Large intestine (tissue), 12 donors: ENCODE measurements at places on chromosomes 6 and 20.

DNA sequence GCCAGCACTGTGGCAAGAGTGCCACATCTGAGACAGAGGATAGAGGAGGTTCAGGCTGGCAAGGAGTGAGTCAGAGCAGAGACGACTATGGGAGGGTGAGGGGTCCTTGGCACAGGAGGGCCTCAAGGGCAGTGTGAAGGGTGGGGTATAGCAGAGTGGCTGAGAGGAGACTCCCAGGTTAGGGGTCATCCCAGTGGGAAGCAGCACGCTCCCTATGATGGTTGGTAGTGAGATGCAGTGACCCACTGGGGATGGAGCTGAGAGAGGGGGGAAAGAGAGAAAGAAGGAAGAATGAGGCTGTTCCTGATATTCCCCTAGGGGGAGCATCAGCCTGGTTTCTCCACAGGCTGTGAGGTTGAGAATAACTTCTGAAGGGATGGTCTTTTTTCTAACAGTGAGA, 97.3 kb downstream of the INSM1 start:
- no peak overlapping the region for H3K27ac ChIP-seq
- DNase-seq: no peak
- H3K36me3 ChIP-seq: peaks cover 17% of the 10 kb centered on the region
- no peak overlapping the region for H3K4me3 ChIP-seq
- no peaks in the 10 kb centered on the region for H3K4me1 ChIP-seq
- H3K27me3 ChIP-seq: no peaks in the 10 kb centered on the region

DNA sequence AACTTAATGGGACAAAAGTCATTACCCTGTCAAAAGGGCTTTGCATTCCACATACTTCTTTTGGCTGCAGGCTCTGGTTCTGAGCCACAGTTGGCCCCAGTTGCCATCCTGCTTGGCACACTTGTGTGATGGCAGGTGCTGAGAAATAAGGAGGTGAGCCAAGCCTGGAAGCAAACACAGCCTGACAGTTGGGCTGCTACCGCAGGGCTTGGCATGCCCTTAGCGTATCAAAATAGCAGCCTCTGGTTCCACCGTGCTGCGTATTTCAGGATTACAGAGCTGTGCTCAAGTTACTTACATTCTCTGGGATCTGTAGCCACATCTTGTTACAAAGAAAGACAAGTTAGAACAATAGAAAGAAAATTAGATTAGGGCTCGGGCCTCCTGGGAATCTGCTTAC, 11.1 kb downstream of the MTHFD1L start:
- H3K4me3 ChIP-seq: no peak overlapping the region
- peaks cover 3% of the 10 kb centered on the region for H3K4me1 ChIP-seq
- no peak for DNase-seq
- H3K27ac ChIP-seq: no peak overlapping the region
- no peaks in the 10 kb centered on the region for H3K27me3 ChIP-seq
- H3K36me3 ChIP-seq: no peaks in the 10 kb centered on the region

DNA sequence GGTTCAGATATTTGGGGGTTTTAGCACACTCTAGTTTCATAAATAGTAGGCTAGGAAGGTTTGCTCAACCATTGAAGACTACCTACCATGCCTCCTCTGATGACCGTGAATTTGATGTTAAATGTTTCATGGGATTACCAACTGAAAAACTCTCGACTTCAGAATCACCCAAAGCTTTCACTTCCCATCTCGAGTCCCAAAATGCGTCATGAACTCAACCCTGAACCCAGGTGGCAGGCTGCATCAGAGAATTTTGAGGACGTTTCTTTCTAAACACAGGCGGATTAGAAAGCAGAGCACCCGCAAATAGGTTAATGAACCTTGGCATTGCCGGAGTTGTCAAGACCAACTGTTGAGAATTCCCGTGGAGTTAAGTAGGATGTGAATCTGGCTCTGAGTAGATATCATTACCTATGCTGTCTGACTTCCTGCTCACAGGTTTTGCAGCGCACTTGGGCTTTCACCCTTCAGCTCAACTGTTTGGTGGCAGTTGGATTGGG, 98.4 kb upstream of the ADTRP start:
- no peaks in the 10 kb centered on the region for H3K4me1 ChIP-seq
- DNase-seq: no peak
- H3K36me3 ChIP-seq: no peaks in the 10 kb centered on the region
- no peak overlapping the region for H3K4me3 ChIP-seq
- no peak overlapping the region for H3K27ac ChIP-seq
- H3K27me3 ChIP-seq: no peaks in the 10 kb centered on the region

- H3K4me3 ChIP-seq: no peak overlapping the region
- no peak overlapping the region for H3K27ac ChIP-seq
- no peaks in the 10 kb centered on the region for H3K4me1 ChIP-seq
- no peak for DNase-seq
Observed at GRCh38 chr6:21245488-21245887, 348.1 kb upstream of the SOX4 start.

- H3K4me1 ChIP-seq: no peaks in the 10 kb centered on the region
- no peaks in the 10 kb centered on the region for H3K36me3 ChIP-seq
- H3K4me3 ChIP-seq: no peak overlapping the region
Observed at GRCh38 chr20:258963-259362, 1.4 kb downstream of the DEFB132 start.

DNA sequence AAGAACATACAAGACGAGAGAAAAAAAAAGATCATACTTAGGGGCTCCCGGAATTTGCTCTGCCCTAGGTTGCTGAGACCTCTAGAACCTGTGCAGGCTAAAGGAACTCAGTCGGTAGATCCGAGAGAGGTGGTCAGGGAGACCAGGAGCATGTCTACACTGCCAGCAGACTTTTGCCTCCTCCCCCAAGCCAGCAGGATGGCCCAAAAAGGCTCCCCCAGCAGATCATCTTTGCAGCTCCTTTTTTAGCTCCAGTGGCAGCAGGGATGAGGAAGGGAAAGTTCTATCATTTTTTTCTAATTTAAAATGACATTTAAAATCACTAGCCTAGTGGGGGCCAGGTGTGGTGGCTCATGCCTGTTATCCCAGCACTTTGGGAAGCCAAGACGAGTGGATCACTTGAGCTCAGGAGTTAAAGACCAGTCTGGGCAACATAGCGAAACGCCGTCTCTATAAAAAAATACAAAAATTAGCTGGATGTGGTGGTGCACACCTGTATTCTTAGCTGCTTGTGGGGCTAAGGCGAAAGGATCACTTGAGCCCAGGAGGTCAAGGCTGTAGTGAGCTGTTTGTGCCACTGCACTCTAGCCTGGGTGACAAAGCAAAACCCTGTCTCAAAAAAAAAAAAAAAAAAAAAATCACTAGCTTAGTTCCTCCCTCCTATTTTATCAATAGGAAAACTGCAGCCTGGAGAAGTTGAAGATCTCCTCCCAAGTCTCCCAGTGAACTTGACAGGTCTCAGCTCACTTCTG, 69.3 kb upstream of the MYL9 start:
- no peak overlapping the region for H3K4me3 ChIP-seq
- no peaks in the 10 kb centered on the region for H3K27me3 ChIP-seq
- H3K27ac ChIP-seq: peak overlapping the region; percentile 73
- peaks cover 59% of the 10 kb centered on the region for H3K4me1 ChIP-seq
- H3K36me3 ChIP-seq: peaks cover 3% of the 10 kb centered on the region

DNA sequence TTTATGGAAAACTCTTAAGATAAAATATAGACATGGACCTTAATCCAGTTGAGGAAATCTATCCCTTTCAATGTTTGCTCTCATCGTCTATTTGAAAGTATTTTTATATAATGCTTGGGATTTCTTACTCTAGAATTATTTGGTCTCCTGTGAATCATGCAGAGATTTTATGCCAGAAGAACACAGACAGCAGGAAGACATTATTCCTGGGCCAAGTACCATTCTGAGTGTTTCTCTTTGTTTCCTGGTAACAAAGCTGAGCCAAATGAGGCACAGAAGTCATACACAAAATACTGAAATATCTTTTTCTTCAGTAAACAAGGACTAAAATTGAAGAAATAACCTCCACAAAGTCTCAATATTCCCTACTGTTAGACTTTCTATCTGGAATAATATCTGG, 538.2 kb upstream of the EYS start:
- no peaks in the 10 kb centered on the region for H3K27me3 ChIP-seq
- no peak overlapping the region for H3K4me3 ChIP-seq
- no peak overlapping the region for H3K27ac ChIP-seq
- no peak for DNase-seq

- no peaks in the 10 kb centered on the region for H3K36me3 ChIP-seq
- H3K27me3 ChIP-seq: no peaks in the 10 kb centered on the region
- no peak for DNase-seq
- no peak overlapping the region for H3K4me3 ChIP-seq
- no peak overlapping the region for H3K27ac ChIP-seq
- peaks cover 9% of the 10 kb centered on the region for H3K4me1 ChIP-seq
Observed at GRCh38 chr6:45436544-45437438, 59.1 kb upstream of the SUPT3H start.

DNA sequence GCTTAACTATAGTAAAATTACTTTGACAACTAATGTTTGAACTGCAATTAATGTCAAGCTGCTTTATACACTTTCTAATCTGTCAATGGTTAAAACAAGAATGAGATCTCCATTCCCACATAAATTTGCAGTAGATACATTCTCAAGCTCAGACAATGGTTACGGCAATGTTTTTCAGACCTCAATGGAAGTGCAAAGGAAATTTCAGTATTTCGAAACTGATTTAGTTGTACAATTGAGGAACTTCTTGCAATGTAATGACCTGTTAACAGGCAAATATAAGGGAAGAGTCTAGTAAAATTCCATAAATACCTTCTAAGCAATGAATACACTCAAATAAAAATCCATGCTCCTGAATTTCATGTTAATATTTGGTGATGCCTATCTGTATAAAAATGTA, 94.7 kb downstream of the ADTRP start:
- H3K27me3 ChIP-seq: no peaks in the 10 kb centered on the region
- H3K27ac ChIP-seq: no peak overlapping the region
- no peak overlapping the region for H3K4me3 ChIP-seq
- no peak for DNase-seq
- H3K36me3 ChIP-seq: no peaks in the 10 kb centered on the region

DNA sequence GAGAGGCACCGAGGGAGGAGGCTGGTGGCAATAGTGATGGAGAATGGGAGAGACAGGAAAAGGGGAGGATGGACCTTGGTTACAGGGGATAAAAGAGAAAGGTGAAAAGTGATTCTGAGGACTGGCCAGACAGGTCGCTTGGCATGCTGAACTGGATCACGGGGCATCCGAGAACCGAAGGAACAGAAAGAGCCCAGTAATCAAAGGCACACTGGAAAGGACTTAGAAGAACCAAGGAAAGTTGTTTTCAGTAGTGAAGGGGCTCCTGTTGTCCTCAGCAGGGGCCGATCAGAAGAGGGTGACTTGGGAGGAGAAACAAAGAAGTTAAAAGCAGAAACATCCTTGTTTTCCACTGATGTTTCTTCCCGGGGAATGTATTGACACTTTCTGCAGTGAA, 18.9 kb downstream of the SYTL3 start:
- H3K4me3 ChIP-seq: no peak overlapping the region
- no peaks in the 10 kb centered on the region for H3K36me3 ChIP-seq
- no peaks in the 10 kb centered on the region for H3K27me3 ChIP-seq
- no peak overlapping the region for H3K27ac ChIP-seq
- no peaks in the 10 kb centered on the region for H3K4me1 ChIP-seq

GRCh38 chr6:11493974-11494373, 43.6 kb upstream of the TMEM170B start:
- no peaks in the 10 kb centered on the region for H3K4me1 ChIP-seq
- H3K36me3 ChIP-seq: no peaks in the 10 kb centered on the region
- no peak for DNase-seq

- H3K27me3 ChIP-seq: no peaks in the 10 kb centered on the region
- H3K4me1 ChIP-seq: no peaks in the 10 kb centered on the region
- no peaks in the 10 kb centered on the region for H3K36me3 ChIP-seq
Observed at GRCh38 chr20:47108994-47109393, 214.4 kb downstream of the EYA2 start.

DNA sequence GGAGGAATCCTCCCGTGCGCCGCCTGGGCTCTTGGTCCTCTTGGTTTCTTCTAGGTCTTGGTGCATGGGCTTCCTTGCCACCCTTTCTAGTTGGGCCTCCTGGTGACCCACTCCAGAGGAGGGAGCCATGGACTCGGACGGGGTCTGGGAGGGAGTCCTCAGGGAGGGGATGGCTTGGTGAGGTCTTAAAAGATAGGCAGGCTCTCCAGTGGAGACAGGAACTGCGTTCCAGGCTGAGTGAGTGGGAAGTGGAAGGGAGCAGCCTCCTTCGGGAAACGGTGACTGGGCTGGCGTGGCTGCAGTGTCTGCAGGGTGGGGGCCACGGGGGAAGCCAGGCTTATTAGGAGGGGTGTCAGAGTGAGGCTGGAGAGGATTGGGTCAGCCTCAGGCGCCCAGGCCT, 152.8 kb downstream of the GRM4 start:
- H3K36me3 ChIP-seq: no peaks in the 10 kb centered on the region
- no peak for DNase-seq
- H3K27ac ChIP-seq: no peak overlapping the region
- H3K4me1 ChIP-seq: peaks cover 14% of the 10 kb centered on the region

DNA sequence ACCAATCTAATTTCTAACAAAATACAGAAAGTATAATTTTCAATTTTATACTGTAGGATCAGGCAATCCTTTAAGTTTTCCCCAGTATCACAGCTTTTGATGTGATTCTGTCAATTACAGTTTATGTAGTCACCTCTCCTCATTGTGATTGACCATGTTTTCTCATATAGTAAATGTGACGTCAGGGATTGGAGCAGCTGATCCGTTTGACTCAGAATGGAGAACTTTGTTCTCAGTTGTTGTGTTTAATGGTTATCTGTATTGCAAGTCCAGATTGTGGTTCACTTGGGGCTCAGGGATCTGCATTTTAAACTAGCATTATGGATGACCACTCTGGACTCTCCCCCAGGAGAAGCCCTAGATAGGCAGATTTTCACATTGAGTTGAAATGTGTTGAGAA, 90.6 kb downstream of the DNAH8 start:
- peaks cover 3% of the 10 kb centered on the region for H3K4me1 ChIP-seq
- H3K27me3 ChIP-seq: no peaks in the 10 kb centered on the region
- peak; percentile 84 for DNase-seq

GRCh38 chr6:37115236-37115895, 54.6 kb upstream of the PIM1 start:
- DNase-seq: no peak
- H3K27ac ChIP-seq: no peak overlapping the region
- H3K36me3 ChIP-seq: no peaks in the 10 kb centered on the region

DNA sequence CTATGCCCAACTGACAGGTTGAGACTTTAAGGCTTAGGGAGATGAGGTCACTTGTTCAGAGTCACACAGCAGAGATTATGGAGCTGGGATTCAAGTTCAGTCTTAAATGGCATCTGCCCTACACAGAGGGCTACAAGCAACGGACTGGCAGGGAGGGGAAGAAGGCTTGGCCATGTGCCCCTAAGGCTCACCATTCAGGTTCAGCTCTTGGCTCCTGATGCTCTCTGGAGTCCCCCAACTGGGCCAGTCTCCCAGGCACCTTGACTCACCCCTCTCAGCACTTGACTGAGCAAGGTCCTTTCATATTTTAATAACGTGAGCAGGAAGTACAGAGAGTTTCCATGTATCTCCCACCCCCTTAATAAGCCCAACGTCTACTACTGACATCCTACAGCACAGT, 71.4 kb upstream of the MAFB start:
- H3K4me3 ChIP-seq: no peak overlapping the region
- peaks cover 4% of the 10 kb centered on the region for H3K27me3 ChIP-seq
- no peaks in the 10 kb centered on the region for H3K36me3 ChIP-seq
- H3K4me1 ChIP-seq: no peaks in the 10 kb centered on the region
